Left renal cortex interstitium (tissue), 4 donors: ENCODE measurements at places on chromosomes 13 and 19. TPM values are rescaled to one million over a fixed set of nuclear protein-coding genes. Genes with fewer than 3 reads are reported as not detected.

ZNF235 gene
- polyA plus RNA-seq, result 11.1 TPM

SLC1A6 gene
- 0.43 TPM for polyA plus RNA-seq

UBE2L5 gene
- polyA plus RNA-seq, result 0.70 TPM

NANOS3 gene
- polyA plus RNA-seq, result 1.1 TPM

DNA sequence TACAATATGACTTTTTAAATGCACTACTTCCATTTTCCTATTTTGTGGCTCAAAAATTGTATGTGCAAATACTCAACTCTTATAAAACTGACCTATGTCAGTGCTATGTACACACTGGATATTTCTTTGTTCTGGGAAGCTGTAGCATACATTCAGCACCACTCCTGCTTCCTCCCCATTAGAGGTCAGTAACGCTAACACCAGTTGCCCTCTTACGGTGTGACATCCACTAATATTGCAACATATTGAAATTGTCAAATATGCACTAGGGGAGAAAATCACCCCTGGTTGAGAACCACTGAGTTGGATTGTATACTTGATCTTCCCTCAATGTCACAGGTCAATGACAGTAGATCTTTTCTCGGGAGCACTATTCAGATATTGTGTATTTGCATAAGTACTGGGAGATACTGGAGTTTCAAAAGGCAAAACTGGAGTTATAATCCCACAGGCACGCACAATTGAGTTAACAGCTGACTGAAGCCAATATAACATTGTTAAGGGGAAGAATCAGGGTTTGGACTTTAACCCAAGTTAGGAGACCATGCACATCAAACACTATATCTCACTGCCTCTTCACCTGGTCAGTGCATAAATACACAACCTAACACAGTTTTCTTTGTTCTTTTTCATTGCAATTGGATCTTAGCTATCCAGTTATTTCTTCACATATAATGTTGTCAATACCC, 1276.5 kb upstream of the MIR17HG start:
- no peak for DNase-seq

GRCh38 chr13:30529085-30529834, 63.5 kb upstream of the HMGB1 start:
- no peak for DNase-seq

DNA sequence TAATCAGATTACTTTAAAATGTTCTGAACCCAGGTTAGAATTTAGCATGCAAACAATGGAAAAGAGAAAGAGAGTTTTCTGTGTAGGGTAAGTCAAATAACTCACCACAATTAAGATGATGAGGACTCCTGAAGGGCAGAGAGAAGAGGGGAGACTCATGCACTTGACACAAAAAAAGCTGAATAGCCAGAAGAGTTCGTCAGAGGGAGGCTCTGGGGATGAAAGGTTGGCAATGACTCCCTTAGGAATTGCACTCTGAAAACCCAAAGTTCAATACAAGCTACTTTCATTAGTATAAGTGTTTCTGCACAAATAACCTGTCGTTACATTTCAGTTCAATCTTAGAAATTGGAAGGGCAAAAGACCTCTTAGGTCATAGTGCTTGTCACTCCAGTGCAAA, 434.4 kb upstream of the PCDH9 start:
- no peak for DNase-seq

DNA sequence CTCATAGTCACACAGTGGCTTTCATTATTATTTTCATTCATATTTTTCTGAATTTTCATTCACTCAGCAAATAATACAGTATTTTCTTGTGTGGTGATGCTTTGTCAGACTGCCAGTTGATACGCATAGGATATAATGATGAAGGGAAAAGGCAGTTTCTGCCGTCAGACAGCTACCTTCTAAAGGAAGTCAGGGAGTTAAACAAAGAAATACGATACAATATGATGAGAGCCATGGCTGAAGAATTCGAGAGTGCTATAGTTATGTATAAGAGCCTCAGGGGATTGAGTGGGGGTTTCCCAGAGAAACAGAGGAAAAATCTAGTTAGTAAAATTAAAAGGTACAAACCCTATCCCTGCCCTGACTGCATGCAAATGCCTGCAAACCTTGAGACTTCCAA, 479.1 kb downstream of the OLFM4 start:
- DNase-seq, result no peak

- DNase-seq, result peak; percentile 84
Observed at GRCh38 chr19:45469132-45469944, 1.5 kb downstream of the FOSB start.

DNA sequence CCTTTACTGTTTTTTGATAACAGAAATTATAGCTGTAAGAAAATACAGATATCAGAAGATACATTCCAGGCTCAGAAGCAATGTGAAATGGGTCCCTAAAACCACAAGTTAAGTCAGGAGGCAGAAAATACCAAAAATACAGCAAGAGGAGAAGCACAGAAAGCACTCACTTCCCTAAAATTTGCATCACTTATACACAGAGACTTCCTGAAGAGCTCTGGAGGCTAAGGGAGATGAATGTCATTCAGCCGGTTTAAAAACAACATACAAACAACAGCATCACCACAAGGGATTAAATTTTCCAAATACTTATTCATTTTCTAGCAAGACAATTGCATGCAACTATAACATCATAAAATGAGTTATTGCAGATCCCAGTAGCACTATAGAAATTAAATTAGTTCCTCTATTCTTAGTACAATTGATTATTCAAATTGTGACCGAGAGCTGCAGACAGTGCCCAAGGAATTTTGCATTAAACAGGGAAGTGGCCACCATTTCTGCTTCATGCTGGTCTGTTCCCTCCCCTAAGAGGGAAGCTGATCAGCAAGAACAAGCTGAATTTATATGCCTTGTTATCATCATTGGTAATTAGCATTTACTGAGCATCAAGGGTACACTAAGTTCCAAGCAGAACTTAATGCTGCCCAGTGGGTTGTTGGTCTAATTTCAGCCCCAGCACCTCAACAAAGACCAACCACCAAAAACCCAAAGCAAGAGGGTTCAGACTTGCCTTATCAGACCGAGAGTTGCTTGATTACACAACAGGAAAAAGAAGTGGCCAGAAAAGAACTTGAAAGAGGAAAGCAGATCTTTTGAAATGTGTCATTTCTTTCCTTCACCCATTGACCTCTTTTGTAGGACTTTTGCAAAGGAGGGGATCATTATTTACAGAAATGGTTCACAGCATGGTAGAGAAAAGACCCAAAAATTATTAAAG, 140.7 kb downstream of the KCTD12 start:
- DNase-seq, result no peak

DNA sequence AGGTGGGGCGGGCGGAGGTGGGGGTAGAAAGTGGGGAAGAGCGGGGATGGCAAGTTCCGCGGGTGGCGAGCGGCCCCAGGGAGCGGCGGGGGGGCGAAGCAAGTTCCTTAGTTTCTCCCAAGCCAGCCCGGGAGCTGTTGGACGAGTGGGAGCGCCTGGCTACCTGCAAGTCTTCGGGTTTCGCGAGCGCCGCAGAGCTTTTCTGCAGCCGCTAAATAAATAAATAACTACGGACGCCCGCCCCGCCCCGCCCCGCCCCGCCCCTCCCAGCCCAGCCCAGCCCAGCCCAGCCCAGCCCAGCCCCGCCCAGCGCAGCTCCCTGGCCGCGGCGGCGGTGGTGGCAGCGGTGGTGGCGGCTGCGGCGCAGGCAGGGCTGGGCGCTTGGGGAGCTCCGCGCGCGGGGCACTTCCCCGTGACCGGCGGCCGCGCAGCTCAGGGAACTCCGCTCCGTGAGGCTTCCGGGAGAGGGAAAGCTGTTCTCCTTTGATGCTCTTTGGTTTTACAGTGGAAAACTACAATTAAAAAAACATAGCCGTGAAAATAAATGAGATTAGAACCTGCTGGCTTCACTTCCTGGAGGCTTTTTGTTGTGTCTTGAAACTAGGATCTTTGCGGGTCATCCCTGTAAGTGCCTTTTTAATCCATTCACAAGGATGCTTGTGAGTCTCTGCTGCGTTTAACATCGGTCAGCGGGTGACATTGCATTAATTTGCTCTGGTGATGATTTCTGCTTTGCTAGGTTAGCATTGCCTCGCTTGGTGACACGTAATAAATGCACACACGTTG, at the start of gene UBE2L5:
UBE2L5 (plus strand) TSS at position 440 of the 786 bp plus-strand sequence. CDS start 5,498 bp downstream, outside the sequence.
- DNase-seq, result peak; percentile 44

GRCh38 chr19:58279042-58279924, 528 bp downstream of the ZNF8 start:
- DNase-seq, result peak; percentile 39

- no peak for DNase-seq
Observed at GRCh38 chr19:17871878-17872250, at the start of gene SLC5A5. TSS of gene SLC5A5 (plus strand) at chr19:17871945. CDS start at chr19:17872320, 375 bp downstream.

- no peak for DNase-seq
Observed at GRCh38 chr19:54333586-54334298, 5.2 kb downstream of the LILRA4 start.

DNA sequence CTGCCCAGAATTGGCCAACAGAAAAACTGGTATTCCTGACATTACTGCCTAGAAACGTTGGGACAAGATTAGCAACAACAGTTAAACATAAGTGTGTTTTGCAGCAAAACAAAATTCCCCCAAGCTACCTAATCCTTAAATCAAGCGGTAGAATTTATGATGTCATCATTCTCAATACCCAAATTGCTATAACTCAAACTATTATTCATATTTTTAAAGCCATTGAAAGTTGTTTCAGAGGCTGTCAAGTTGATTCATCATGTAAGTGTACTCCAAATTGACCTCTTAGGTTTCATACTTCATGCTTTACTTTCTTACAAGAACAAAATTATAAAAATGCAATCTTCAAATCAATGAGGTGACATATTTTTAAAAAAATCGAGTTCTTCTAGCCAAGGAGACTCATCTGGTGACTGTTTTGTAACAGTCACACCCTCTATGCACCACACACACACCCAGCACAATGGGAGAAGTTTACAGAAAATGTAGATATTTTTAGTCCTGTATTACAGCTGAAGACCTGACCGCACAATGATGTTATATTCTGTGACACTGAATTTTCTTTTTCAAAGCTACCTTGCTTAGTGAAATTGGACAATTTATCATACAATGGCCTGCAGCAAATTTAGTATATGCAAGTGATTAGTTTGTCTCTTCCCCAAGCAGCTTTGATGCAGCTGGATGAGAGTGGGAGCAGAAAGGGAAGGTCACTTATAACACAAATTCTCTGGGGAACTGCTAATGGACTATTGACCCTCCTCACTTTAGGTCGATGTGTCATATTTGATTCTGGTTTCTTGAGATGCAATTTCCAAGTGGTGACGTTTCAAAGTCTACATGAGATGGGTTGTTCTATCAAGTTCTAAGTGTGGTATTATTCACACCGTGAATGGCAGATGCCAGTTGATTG, 345.3 kb upstream of the OBI1 start:
- DNase-seq, result no peak
